ENCODE measurements at places on chromosomes 7 and 10.

- DNase-seq: no peak
These were observed 52.9 kb downstream of the AUTS2 start for GRCh38 chr7:69651101-69651590.

DNA sequence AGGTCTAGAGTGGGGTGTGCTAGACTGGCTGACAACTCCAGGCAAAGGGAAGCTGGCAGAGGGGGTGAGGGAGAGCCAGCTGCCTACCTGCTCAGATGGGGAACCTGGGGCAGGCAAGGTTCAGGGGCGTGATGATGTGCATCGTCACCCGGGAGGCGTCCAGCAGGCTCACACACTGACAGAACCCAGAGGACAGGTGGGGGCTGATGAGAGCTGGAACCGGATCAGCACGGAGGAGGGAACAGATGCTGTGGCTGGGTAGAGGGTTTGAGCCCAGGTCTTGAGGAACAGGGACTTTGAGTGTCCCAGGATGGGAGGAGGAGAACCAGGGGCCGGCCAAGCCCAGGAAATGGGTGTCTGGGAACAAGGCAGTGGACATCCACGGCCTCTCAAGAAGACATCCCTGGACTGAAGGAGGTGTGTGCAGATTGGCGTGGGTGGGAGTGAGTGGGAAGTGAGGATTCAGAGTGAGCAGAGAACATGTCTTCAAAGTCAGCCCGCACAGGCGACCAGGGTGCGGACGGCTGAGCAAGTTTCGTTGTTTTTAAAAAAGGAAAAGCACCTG is 3.9 kb downstream of the RASGEF1A start:
- no peak for DNase-seq

DNA sequence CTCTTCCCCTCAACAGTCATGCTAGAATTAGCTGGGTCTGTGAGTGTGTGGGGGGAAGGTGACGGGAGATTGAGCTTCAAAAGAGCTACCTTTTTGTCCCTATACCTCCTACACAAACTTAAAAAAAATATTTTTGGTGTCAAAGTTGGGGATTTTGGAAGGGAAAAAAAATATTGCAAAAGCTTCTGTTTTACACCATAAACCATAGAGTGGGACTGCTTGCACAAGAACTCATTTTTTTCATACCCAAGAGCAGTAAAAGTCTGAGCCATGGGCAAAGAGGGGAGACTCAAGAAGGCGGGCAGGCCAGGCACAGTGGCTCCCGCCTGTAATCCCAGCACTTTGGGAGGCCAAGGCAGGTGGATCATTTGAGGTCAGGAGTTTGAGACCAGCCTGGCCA is 9.4 kb upstream of the ZDHHC4 start:
- no peak for DNase-seq

GRCh38 chr10:117363028-117363427 is 12.2 kb downstream of the PDZD8 start:
- DNase-seq: no peak
